HCEC 1CT (cell line): ENCODE measurements at places on chromosomes 7 and 10.

GRCh38 chr10:84344526-84344925 lies 16.1 kb downstream of the CCSER2 start:
- DNase-seq: no peak

DNA sequence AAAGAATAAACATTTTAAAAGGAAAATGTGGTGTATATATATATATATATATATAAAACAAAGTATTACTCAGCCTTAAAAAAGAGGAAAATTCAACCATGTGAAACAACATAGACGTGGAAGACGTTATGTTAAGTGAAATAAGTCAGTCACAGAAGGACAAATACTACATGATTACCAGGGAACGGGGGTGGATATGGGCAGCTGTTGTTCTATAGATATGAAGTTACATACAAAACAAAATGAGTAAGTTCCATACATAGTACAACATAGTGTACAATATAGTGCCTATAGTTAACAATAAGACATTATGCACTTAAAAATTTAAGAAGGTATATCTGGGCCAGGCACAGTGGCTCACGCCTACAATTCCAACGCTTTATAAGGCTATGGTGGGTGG lies 48.8 kb downstream of the SGMS1 start:
- no peak for DNase-seq

DNA sequence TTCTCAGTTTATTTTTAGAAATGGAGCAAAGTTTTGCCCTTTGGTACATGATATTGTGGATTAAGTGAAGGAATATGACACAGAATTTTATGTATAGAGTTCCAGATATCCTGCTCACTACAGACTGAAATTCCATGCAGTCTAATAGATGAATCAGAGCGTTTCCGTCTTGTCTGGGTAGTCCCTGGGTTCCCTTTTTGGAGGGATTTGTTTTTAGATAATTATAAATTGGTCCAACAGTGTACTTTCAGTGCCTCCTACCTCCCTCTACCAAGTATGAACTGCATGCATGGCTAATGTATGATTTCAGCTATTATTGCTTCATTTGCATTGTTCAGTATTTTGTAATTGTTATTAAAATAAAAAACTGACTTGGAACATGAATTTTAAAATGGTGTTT lies 74.4 kb downstream of the SEPTIN7 start:
- peak; percentile 40 for DNase-seq

DNA sequence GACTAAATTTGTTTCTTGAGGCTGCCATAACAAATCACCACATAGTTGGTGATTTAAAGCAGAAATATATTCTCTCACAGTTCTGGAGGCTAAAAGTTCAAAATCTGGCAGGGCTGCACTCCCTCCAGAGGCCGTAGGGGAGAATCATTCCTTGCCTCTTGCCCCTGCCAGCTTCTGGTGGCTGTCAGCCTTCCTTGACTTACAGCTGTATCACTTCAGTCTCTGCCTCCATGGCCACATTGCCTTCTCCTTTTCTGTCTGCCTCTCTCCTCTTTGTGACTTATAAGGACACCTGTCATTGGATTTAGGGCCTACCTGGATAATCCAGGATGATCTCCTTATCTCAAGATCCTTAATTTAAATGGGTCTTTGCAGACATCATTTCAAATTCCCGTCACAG lies 5.8 kb upstream of the LRRC4 start:
- no peak for DNase-seq

DNA sequence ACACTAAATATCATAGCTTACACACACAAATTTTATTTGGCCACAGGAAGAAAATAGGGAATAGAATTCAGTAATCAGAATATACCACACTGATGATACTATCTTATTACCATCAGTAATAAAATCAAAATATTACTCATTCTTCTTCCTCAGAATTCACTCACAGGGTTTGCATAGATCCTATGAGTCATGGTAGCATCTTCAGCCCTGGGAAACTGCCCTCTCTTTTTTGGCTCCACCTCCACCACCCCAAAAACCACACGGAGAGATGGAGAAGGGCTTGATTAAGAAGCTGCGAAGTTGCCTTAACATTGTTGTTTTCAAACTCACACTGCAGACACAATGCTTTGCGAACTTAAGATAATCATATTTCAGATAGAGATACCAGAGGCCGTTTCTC lies 154.1 kb upstream of the AHR start:
- DNase-seq: peak; percentile 81

DNA sequence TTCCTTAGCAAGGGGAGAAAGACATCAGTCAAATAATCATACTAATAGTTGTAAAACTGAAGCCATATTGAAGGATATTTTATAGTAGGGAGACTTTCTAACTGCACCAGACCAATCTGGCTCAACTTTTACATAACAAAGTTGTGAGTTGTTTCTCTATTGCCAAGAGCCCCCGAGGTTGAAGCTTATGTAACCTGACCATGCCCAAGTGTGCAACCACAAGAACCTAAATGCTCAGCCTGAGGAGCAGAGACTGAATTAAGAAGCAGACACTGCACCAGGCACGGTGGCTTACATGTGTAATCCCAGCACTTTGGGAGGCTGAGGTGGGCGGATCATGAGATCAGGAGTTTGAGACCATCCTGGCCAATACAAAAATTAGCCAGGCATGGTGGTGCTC lies 77.3 kb upstream of the ARMC3 start:
- no peak for DNase-seq

DNA sequence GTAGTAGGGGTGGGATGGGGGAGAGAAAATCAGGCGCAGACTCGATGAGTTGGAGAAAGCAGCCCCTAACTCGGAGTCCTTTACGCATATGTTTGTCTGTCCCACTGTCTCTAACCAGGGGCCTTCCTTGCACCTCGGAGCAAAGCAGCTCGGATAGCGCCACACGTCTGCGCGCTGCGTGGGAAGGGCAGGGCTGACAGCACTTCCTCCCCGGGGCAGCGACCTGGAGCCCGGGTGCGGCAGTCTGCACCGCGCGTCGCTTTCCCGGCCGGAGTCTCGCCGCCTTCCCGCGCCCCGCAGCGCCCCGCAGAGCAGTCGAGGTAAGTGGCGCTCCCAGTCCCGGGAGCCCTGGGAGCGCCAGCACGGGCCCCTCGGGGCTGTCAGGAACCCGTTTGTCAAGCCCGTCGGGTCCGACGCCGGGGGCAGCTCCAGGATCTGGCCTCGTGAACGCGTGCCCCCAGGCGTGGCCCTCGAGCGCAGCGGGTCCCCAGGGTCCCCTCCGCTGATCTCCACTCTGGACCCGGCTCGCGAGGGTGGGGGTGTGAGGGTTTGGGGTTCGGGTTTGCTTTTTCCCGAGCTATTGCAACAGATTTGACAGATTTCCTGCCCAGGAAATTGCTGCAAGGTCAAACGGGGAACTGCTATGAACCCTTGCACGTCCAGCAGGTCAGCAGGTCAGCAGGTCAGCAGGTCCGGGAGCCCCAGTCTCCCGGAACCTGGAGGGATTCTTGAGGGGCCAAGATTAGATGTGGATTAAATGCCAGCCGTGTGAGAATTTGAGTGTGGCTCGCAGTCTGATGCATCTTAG lies 597 bp downstream of the APBB1IP start:
- no peak for DNase-seq

- no peak for DNase-seq
These were observed 298.3 kb downstream of the RPS24 start for GRCh38 chr10:78332012-78332411.

DNA sequence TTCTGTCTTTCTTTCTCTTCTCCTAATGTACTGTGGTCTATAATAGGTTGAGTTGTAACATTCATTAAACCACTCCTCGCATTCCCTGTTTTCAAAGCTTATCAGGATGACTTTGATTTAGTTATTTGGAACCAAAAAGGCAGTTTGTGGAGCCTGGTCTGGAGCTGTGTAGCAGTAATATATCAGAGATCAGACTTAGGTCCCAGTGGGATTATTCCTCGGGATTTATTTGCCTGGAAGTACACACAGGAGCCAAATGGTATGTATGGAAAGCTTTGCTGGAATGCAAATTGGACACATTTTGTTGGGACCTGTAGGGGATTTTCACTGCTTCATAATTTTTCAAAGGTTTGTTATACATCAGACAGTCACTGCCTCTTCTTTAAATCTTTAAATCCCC lies 40.9 kb downstream of the GBF1 start:
- no peak for DNase-seq

DNA sequence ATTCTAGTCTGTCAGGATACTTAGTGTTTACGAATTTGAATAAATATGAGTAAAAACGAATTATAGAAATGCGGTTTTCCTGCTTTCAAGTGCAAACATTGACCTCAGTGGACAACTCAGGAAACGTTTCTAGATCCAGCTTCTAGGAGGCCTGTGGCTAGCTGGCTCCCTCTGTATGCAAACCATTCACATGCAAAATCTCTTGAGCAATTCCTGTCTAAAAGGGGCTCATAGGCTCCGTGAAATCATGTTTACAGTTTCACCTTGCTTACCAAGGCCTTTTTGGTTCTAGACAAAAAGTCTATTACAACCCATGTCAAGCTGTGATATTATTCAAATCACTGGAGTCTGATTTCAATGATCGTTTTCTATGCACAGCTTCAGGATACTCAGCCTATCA lies 364.5 kb downstream of the DPP6 start:
- no peak for DNase-seq

GRCh38 chr7:149432121-149432691 lies 28.7 kb downstream of the ZNF777 start:
- DNase-seq: no peak

DNA sequence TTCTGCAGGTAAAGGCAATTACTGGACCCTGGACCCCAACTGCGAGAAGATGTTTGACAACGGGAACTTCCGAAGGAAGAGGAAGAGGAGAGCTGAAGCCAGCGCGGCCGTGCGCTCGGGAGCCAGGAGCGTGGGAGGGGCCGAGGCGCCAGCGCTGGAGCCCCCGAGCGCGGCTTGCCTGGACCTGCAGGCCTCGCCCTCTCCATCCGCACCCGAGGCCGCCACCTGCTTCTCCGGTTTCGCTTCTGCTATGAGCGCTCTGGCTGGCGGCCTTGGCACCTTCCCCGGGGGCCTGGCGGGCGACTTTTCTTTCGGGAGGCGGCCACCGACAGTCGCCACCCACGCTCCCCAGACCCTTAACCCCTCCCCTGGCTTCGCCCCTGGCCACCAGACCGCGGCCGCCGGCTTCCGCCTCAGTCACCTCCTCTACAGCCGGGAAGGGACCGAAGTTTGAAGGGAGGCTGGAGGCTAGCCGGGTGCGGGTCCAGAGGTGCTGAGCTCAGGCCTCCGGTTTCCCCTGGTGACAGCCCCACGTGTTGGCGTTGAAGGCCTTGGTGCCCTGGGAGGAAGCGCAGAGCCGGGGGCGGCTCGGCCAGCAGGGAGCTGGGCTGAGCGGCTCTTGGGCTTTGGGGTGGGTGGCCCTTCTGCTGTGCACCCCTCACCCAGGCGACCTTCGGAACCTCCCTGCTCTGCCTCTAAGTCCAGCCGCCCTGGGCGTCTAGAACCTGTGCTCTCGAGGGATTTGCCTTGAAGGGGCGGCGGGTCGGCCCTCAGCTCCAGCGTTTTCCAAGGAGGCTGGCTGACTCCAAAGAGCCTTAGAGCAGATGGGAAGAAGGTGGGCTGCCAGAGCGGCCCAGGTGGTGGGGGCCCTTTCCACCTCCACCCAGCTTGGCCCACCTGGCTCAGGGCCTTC lies 1.8 kb downstream of the FOXI2 start:
- DNase-seq: no peak

DNA sequence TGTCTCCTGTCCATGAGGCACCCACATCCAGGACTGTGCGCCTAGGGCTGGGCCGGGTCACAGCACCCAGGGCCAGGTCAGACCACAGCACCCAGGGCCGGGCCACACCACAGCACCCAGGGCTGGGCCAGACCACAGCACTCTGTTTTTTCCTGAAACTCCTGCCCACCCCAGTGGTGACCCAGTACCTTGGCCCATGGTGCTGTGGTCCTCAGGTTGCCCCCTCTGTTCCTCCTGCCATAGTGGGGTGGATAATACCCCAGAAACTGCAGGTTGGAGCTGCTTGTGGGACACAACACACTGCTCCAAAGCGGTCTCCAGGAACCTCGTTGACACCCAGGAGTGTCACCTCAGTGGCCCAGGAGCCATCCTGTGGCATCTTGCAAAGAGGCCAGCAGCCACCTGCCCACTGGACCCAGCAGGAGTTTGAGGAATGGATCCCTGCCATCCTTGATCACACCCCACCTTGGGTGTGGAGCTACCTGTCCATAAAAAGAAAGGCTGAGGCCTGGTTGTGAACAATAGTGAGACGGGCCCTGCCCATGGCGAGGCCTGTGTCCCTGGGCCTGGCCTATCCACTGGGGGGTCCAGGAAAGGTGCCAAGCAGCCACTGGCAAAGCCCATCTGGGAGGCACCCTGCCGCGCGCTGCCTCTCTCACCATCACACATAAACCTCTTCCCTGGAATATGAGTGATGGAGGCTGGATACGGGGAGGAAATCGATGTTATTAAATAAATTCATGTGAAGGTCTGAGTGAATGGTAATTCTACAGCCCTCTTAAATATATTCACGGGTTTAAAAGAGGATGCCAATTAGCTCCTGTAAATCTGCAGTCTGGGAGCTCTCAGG lies 89.0 kb downstream of the NKX6-2 start:
- DNase-seq: no peak
